CD4-positive, alpha-beta T cell treated with Interleukin-21 for 1 hour (primary cell): ENCODE measurements at places on chromosomes 7 and 10.
A peak's percentile ranks its signal among the peaks of the same experiment; 100 is the strongest.

DNA sequence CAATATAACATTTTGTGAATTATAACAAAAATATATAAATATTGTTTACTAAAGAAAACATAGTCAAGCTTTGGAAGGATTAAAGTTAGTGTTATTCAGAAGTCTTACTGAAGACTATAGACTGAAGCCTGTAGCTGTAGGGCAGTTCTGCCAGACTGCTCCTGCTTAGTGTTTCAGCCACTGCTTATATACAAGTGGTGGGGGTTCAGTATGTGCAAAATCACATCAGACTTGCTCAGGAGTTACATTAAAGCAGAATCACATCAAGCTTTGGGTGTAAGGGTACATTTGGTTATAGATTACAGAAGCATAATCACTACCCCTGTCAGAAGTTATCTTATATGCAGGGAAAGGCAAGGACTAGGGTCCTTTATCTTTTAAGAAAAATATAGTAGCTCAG is 653.8 kb downstream of the ANKRD7 start:
- DNase-seq: no peak

- no peak for DNase-seq
Observed at GRCh38 chr10:125399289-125399688, 238.9 kb upstream of the CTBP2 start.

GRCh38 chr7:90409667-90410066 is 6.4 kb downstream of the CLDN12 start:
- no peak for DNase-seq

GRCh38 chr7:132547821-132548220 is 28.4 kb downstream of the PLXNA4 start:
- no peak for DNase-seq

- no peak for DNase-seq
Observed at GRCh38 chr7:20749906-20750305, 36.8 kb downstream of the SP8 start.

- no peak for DNase-seq
Observed at GRCh38 chr10:113620936-113621335, 42.9 kb downstream of the NRAP start.

DNA sequence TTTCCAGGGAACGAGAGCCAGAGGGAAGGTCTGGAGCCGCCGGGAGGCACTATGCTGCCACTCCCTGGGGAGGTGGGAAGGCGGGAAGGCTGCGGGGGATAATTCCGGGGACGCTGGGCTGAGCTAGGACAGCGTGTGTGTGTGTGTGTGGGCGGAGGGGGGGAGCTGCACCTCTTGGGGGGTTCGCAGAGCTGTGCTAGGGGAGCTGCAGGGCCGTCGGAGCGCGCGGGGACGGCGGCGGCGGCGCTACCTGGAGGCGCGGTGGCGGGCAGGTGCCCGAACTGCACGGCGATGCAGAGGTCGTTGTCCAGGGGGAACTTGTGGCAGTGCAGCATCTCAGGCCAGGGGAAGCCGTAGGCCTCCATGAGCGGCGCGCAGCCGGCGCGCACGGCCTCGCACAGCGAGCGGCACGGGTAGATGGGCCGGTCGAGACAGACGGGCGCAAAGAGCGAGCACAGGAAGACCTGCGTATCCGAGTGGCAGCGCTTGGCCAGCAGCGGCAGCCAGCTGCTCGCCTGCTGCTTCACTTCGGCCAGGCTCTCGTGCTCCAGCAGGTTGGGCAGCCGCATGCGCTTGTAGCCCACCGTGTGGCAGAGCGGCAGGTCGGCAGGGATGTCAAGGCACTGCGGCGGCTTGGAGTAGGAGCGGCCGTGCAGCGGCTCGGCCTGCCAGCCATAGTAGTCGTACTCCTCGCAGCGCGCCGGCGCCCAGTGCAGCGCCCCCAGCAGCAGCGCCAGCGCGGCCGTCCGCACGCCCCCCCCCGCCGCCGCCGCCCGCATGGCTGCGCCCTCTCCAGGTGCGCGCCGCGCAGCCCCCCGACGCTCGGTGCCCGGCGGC is 526 bp downstream of the SFRP5 start:
- DNase-seq: no peak

- DNase-seq: no peak
Observed at GRCh38 chr10:130387936-130388580, 251.9 kb downstream of the GLRX3 start.

- no peak for DNase-seq
Observed at GRCh38 chr7:157284229-157285014, 52.4 kb upstream of the DNAJB6 start.

DNA sequence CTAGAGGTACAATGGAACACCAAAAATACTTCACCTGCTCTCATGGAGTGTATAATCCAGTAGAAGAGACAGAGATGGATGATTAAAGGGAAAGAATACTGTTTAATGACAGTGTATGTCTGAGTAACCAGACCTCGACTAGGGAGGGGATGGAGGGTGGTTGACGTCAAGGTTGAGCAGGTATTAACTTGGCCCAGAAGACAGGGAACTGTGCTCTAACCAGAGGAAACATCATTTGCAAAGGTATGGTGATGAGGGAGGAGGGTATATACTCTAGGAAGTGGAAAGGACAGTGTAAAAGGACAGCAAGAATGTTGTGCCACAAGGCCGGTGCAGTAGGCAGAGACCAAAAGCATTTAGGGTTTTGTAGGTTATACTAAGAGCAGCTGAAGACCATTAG is 2.9 kb downstream of the MIOS start:
- no peak for DNase-seq

DNA sequence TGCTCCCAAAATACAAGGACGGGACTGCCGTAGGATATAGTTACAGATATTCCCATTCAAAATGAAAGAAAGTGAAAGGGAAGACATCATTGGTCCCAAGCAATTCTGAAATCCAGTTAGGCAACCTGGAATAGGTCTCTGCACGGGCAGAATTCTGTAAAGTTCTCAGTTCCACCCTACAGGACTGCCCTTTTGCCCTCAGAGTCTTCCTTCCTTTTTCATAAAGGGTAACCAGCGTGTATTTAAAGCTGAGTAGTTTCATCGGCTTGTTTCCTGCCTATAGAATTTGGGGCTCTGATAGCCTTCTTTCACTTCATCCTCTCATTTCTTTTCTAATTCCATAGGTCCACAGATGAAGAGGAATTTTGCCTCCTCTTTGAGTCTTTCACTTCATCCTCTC is 20.0 kb downstream of the COPG2 start:
- DNase-seq: no peak

DNA sequence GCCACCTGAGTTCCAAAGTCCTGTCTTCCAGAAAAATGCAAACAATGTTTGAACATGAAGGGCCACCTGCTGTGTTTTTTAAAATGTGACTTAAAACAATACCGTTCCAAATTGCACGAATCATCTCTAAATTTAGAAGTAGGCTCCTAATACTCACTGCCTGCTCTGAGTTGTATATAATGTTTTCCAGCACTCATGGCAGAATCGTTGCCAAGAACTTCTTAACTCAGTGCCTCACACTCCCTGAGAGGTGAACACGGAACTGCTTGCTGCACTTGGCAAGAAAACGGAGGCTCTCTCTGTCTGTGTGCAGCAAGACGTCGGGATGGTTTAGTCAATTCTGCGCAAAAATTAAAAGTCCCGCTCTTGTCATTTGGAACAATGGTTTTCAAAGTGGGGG is 757.3 kb upstream of the AUTS2 start:
- no peak for DNase-seq

DNA sequence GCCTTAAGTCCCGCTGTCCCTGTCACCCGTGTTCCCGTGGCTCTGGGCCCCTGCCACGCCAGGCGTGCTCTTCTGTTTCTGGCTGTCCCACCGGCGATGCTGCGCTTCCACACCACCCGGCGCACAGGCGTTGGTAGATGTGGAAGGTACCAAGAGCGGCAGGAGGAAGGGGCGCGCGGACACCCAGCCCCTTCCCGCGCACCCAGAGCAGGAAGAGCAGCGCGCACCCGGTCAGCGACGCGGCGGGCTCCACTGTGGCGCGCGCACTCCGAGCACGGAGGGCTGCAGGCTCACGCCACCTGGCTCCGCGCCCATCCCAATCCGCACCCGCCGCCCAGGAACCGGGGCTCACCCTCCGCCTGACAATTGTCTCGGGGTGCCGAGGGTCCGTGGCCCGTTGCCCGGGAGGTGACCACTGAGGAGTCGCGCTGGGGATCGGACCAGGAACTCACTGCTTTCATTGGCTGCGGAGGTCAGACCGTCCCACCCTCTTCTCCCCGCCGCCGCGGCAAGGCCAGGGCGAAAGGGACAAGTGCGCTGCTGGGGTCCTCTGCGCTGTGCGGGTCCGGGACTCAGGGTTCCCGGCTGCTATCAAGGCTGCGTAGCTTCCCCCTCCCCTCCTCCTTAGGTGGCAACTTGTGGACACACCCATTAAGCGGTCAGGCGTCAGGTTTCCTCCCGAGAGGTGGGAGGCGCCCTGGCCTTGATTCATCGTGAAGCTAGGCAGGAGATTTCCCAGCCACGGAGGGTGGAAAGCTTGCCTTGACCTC is 121.6 kb upstream of the ZNF92 start:
- peak; percentile 44 for DNase-seq

DNA sequence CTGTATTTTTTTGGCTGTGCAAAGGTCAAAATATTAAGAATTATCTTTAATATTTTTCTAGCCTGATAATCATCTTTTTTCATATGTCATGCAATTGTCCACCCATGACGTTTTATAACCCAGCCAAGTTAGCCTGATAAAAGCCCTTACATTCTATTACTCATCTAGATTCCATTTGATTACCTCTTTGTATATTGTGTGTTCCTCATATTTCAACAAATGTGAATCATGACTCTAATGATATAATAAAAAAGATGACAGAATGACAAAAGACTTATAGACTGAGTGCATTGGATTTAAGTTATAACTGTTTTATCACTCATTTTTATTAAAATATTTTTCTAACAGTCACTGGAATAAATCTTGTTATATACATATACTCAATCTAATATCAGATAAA is 1560.0 kb upstream of the LRRTM3 start:
- no peak for DNase-seq

DNA sequence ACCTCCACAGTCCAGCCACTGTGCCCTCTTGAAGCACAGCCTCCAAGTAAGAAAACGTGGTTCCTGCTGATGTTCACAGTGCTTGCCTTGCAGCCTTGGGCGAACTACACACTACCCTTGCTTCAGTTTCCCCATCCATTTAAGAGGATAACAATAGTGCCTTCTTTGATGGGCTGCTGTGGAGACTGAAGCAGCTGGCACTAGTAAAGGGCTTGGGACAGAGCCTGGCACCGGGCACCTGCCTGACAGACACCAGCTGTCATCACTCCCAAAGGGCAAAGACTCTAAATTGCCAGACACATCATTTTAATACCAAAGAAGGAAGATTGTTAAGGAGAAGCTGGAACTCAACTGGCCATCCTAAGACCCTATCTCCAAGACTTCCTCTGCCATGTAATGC is 3.1 kb upstream of the C10orf90 start:
- DNase-seq: no peak

DNA sequence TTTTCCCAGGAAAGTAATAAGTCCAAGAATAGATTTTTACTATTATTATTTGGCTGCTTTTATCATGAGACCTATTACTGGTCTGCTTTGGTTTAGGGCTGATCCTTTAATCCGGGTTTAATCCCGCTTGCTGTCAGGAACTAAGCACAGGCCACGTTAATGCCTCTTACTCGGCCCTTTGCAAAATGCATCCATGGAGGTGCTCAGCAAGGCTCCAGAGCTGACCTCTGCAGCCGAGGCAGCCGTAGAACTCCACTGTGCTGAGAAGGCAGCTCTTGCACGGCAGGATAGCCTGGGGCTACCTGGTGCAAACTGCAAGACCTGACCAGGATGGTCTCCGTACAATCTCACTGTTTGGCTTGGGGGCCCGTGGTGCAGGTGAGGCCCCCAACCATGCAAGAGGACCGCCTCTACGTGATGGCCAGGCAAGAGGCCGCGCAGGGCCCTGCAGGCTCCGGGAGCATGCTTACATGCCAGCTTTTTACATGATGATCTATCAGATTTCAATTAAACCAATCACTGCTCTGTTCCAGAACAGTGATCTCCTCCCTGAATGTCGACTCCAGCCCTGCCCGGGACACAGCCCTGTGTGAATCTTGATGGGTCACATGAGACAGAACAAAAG is 10.4 kb upstream of the CALML3 start:
- DNase-seq: no peak

DNA sequence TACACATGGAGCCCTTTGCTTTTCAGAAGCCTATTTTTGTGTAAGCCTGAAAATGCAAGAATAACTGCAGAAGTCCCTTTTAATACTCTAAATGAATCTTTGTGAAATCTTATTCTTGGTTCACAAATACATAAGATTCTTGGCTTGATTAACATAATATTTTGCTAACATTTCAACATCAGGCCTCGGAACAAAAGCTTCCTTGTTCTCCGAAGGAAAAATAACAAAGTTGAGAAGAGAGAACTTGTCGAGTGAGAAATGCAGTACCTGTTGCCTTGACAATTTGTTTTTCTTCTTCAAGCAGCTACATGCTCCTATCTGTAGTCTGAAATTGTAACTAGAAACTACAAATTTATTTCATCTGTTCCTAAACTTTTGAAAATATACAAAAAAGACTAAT is 8.5 kb downstream of the NT5C2 start:
- no peak for DNase-seq

DNA sequence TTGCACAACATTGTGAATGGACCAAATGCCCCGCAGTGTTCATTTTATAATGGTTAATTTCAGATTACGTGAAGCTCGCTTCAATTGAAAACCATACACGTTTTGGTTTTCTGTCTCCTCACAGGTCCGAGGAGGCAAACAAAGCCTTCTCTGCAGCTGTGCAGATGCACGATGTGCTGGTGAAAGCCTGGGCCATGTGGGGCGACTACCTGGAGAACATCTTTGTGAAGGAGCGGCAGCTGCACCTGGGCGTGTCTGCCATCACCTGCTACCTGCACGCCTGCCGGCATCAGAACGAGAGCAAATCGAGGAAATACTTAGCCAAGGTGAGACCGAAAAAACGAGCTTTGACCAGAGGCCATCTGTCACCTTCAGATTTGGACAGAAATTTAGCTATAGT is 110.3 kb downstream of the TRRAP start:
- no peak for DNase-seq

GRCh38 chr7:124187962-124188361 is 155.1 kb upstream of the TMEM229A start:
- no peak for DNase-seq

DNA sequence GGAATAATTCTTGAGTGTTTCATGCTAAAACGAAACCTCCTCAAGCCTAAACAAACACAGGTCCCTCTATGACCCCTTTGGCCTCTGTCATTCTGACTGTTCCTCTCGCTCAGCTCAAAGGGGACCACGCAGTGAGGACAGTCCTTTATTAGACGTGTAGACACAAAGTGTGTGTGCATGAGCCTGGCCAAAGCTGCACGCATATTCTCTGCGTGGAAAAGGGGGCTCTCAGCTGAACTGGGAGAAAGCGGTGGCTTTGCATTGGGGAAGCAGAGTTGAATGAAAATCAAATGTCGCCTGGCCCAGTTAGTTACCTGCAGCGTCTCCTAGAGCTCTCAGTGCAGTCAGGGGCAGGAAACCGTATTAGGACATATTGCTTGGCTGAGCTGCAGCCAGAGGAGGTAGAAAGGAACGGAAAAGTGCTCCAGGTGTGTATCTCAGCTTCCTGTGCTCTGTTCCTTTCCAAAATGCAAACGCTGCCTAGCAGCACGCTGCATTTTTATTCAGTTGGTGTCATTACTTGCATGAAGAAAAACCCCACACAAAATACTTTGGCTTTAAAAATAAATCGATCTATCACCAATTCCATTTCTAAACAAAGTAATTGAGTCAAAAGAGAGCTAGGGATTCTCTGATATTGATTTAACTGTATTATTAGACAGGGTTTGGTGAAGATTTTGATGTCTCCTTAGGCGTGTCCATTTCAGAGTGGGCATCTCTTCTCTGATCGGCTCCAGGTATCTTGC is 4.9 kb downstream of the GATA3 start:
- no peak for DNase-seq
